ENCODE measurements at places on chromosomes 12 and 14.

GRCh38 chr12:42564556-42564955 lies 25.0 kb downstream of the PRICKLE1 start:
- DNase-seq, result no peak

- DNase-seq, result no peak
Measured at GRCh38 chr12:106663385-106663784, 80.6 kb downstream of the RFX4 start.

DNA sequence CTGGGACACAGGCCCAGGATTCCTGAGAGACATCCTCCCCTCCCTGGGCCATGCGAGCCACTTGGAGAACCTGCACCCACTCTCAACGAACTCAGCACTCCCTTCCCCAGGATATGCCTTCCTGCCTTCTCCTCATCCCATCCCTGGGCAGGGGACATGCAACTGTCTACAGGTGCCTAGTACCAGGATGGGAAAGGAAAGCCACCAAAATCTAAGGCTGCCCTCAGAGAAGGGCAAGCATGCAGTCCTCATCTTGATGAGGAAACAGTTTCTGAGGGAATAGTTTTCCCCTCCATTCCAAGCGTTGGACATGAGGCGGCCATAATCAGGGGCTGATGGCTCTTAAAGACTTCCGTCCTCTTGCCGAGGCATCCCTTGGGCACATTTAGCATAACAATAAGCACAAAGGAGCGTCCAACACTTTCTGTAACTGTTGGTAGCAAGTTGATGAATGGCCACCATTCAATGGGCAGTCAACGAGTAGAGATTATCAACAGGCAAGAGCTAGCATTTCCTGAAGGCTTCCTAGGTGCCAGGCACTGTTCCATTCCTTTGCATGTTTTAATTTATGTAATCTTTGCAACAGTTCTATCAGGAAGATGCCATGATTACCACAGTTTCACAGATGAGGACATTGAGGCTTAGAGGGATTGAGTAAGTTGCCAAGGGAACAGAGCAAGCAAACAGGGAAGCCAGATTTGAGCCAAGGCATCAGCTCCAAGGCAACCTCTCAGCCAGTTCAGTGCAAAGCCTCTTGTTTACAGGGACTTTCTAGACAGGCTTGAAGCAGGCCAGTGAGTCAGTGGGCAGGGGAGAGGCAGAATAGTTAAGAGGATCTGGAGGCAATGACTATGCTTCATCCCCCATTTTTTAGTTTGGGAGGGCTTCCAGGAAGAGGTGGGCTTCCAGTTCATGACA lies 105.1 kb downstream of the SINHCAF start:
- no peak for DNase-seq

DNA sequence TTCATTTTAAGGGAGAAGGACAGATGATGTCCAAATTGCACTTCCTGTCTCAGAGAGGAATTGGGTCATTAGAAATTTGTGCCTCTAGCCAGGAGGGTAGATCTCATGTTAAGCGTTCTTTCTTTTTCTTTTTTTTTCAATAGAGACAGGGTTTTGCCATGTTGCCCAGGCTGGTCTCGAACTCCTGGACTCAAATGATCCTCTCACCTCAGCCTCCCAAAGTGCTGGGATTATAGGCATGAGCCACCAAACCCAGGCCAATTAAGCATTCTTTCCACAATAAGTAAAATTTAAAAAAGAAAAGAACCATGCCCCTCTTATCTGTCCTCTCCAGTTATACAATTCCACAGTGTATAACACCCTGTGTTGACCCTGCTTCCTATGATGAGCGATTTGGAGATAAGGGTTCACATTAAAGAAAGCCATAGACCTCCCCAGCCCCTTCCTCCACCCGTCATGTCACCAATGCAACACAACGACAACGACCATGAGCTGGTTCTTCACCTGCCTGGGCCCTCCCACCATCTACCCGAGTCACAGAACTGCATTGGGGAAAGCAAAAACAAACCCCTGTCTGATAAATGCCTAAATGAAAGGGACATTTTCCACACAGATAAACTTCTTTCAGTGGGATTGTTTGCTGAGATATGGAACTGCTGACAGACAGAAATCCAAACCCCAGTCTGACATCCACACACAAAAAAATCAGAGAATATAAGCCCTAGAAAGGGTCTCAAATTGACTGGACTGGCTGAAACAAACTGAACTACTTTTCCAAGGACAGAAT lies 37.3 kb downstream of the SSH1 start:
- no peak for DNase-seq

- peak; percentile 63 for DNase-seq
Measured at GRCh38 chr12:49358483-49359141, 8.7 kb upstream of the SPATS2 start.

GRCh38 chr12:11600199-11600598 lies 49.3 kb upstream of the ETV6 start:
- no peak for DNase-seq

- DNase-seq, result no peak
Measured at GRCh38 chr12:25146686-25147085, 48.3 kb downstream of the DNAI7 start.

GRCh38 chr14:88931321-88932110 lies 107.1 kb downstream of the TTC8 start:
- DNase-seq, result no peak

- no peak for DNase-seq
Measured at GRCh38 chr12:28631831-28632230, 441.6 kb downstream of the CCDC91 start.

DNA sequence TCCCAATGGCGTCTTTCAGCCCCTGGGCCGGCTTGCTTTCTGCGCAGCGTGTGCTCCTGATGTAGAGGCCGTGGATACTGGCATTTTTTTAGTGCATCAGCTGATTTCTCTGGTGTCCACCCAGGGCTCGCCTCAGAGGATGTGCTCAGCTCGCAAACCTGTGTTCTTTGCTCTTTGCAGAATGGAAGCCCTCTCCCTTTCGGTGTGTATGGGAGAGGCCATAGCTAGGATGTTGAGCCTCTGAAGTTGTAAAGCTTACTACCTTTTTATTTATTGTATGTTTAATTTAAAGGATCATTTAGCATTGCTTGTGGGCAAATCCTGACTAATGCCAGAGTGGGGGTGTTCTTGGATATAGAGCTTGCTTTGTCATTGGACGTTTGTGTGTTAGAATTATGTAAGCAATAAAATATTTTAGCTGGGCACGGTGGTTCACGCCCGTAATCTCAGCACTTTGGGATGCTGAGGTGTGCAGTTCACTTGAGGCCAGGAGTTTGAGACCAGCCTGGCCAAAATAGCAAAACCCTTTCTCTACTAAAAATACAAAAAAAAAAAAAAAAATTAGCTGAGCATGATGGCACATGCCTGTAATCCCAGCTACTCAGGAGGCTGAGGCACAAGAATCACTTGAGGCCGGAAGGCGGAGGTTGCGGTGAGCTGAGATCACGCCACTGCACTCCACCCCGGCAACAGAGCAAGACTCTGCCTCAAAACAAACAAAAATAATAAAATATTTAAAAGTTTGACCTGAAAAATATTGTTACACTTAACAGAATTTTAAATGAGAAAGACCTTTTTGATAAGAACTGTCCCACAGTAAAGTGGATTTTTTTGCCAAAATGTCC lies 52.6 kb upstream of the MMP17 start:
- DNase-seq, result no peak

GRCh38 chr14:96649327-96649601 lies 147.1 kb downstream of the PAPOLA start:
- no peak for DNase-seq

- no peak for DNase-seq
Measured at GRCh38 chr12:89160716-89161123, 191.6 kb downstream of the DUSP6 start.

DNA sequence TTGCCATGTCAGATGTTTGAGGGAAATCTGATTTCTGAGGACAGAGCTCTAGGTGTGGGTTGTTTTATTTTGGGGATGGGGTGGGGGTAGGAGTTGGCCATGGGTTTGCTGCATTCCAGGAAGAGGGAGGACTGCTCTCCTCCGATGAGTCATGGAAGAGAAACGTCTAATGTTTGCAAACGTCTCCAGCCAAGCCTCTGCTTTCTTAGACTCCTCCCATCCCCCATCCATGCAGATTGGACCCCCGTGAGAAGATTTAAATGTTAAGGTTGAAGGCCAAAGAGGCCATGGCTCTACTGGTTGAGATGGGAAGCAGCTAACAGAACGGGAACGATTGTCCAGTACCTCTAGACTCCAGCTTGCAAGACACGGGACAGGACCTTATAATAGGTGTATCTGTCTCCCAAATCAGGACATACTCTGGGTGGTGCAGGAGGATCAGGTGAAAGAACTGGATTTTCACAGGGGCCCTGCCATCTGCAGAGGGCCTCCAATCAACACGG lies 11.4 kb upstream of the ATP2A2 start:
- no peak for DNase-seq

- DNase-seq, result no peak
Measured at GRCh38 chr12:89084751-89085150, 267.6 kb downstream of the DUSP6 start.

DNA sequence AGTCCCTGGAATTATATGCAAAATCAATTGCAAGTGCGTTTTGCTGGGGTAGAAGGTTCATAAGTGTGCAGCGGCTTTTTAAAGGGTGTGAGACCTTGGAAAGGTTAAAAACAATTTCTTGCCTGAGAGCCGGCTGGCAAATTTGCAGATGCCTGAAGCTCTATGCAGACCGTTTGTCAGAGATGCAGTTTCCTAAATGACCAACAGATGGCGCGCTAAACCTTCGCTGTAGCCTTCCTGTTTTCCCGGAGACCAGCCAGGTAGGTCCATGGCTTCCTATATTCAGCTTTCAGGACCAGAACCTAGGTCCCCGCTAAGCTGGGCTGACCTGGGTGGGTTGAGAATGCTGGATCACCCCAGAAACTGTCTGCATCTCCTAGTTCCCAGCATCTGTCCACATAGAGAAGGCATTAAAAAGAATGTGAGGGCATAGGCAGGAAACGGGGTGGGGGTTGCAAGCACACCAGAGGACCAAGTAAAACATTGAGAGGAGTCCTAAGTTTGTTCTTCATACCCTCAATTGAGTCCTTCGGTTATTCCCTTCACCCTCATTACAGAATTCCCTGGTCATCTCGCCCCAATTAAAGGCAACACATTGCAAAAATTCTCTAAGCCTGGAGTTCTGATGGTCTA lies 5.7 kb upstream of the NOS1 start:
- DNase-seq, result peak; percentile 24

GRCh38 chr14:50740856-50741255 lies 72.8 kb upstream of the SAV1 start:
- no peak for DNase-seq

DNA sequence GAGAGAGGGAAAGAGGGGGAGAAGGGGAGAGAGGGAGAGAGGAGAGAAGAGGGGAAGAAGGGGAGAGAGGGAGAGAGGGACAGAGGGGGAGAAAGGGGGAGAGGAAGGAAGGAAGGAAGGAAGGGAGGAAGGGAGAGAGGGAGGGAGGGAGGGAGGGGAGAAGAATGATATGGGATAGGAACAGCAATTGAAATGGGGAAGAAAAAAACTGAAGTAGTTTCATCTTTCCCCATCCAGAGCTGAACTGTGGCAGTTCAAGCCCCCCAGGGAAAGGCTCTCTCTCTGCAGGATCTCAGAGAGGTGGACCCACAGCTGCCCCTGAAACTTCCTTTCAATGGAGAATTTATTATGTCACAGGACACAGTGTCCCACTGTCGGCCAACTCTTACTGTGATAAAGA lies 136.9 kb downstream of the DPF3 start:
- DNase-seq, result no peak

DNA sequence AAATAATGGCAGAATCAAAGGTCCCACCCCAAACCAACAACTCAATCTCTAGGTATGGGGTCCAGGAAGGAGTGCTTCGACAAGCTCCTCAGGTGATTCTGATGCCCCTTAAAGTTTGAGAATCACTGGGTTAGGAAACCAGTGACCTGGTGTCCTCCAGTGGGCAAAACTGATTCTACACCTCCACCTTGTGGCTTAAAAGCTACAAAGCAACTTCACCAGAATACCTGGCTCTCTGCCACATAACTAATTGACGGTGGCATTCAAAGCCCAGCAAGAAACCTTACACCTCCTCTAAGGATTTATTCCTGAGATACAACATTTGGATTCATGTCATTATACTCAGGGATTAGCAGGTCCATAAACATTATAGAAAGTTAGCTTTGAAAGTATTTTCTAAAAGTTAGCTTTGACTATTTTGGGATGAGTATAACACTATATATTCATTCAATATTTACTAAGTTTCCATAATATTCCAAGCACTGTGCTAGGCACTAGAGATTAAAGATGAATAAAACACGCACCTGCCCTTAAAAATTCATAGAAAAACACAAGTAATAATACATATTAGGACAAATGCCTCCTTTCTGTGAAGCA lies 45.4 kb downstream of the DCAF5 start:
- no peak for DNase-seq

- no peak for DNase-seq
Measured at GRCh38 chr14:58782011-58782410, 144.2 kb downstream of the DACT1 start.

- DNase-seq, result no peak
Measured at GRCh38 chr12:15855646-15856045, 26.5 kb upstream of the STRAP start.

DNA sequence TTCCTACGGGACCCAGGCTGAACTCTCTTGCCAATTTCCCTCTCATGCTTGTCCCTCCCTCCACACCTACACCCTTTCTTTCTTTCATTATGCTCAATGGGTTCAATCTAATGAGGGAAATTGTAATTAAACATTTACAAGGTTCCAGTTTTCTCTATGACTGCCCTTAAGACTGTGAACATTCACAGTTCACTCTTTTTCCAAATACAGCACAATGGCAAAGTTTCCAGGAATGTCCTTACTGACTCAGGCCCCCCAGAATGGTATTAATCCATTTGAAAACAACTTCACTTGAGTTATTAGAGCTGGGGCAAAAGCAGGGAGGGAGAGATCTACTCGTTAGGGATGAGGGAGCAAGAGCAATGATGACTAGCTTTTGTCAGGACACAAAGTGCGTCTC lies 892.1 kb downstream of the NRXN3 start:
- DNase-seq, result no peak

DNA sequence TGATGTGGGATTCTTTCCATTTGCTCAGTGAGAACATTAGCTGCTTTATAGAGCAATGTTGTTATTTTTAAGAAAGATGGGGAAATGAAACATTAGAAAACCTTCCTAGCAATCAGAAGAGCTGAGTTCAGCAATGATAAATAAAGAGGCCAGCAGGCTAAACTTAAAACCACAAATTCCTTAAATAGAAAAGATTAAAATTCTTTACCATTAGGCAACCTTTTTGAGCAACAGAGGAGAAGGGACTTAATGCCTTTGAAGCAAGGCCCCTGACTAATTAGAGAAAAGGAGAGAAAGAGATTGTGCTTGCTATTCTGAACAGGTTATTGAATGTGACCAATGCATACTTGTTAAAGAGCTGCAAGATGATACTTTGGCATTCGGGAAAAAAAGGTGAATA lies 160.8 kb upstream of the LMO3 start:
- DNase-seq, result no peak

GRCh38 chr12:24084800-24085199 lies 135.3 kb upstream of the SOX5 start:
- no peak for DNase-seq

- no peak for DNase-seq
Measured at GRCh38 chr12:112962561-112962960, 15.8 kb upstream of the OAS2 start.

- DNase-seq, result peak; percentile 68
Measured at GRCh38 chr14:68843471-68844209, 50.8 kb upstream of the ZFP36L1 start.

All from T-cell (primary cell).